ENCODE measurements at places on chromosomes 2 and 18.

GRCh38 chr2:158728422-158728821, 66.7 kb upstream of the DAPL1 start:
- no peak for DNase-seq

- no peak for DNase-seq
Measured at GRCh38 chr2:173854840-173855239, 110.3 kb downstream of the SP3 start.

DNA sequence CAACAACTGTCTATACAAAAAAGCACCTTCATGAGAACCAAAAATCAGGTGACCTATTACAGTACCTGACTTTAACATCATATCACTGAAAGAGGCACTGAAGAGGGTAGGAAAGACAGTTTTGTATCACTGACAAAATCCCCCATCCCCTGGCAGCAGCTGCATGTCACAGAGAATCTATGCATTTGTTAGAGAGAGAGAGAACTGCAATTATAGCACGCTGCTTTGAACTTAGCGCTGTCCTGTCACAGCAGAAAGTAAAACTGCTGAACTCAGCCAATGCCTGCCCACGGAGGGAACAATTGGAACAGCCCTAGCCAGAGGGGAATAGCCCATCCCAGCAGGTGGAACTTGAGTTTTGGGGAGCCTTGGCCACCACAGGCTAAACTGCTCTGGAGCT, 75.1 kb upstream of the NOL4 start:
- no peak for DNase-seq

DNA sequence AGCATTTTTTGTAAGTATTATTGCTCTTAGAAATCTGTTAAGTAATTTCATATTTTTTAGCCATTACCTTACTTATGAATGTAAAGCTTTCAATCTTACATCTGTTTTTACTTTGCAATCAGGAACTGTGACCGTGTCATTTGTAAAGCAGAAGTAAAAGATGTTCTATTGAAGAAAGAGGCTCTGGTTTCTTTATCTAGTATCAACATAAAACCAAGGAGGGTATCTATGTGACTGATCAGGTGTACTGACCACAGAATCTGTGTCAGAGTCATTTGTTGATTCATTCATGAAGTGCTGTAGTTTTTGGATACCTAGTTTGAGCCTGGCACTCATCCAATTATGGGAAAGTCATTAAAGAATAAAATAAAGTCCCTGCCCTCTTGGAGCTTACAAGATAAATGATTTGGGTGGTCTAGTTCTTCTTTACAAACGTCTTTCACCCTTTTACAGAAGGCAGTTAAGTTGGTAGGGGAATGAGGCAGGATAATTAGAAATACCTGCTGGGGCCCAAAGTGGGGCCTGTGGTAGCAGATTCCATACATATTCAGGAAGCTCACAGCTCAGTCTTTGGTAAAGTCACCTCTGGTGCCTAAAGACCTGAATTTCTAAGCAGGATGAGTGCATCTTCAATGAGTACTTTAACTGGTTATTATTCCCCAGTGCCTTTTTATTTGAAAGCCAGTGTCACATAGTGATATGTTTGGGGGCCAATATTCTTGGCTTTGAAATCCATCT, 260.6 kb upstream of the NT5C1B start:
- DNase-seq = no peak

GRCh38 chr18:435940-436339, 64.6 kb downstream of the COLEC12 start:
- no peak for DNase-seq

DNA sequence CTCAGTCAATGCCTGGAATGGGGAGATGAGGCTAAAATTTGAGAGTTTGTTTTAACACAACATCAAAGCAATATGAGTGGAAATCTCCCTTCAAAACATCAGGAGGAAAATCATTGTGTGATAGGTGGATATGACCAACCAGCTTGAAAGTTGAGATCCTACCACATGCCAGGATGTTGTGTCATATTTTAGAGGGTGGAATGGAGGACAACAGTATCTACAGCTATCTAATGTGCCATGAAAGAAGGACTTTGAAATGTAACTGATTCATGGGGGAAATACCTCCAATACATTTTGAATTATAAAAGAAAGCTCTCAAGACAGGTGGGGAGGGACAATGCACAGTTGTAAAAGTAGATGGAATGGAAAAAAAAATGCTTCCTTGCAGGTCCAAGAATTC, 87.8 kb downstream of the SP100 start:
- DNase-seq = no peak

- no peak for DNase-seq
Measured at GRCh38 chr2:29317077-29317517, 201.9 kb downstream of the CLIP4 start.

DNA sequence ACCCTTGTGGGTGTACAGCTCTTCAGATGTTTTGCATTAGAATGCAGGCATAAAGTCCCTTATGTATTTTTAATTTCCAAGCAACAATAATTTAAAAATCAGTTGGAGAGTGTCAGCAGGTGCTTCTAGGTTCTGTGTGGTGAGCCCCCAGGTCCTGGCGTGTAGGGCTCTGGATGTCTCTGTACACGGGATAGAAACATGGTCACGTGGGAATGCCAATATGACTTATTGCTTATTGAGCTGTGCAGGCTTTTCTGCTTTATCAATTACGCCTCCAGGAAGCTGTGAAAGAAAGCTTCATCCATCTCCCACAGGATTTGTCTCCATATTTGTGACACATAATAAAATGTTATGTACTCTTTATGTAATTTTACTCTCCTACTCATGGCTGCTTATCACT, 37.8 kb downstream of the PRELID3A start:
- no peak for DNase-seq

Measured in aorta (tissue), 5 donors.